ENCODE measurements at places on chromosomes 13 and 19.

- no peak for DNase-seq
Measured at GRCh38 chr13:113149711-113150549, 8.5 kb upstream of the PROZ start.

DNA sequence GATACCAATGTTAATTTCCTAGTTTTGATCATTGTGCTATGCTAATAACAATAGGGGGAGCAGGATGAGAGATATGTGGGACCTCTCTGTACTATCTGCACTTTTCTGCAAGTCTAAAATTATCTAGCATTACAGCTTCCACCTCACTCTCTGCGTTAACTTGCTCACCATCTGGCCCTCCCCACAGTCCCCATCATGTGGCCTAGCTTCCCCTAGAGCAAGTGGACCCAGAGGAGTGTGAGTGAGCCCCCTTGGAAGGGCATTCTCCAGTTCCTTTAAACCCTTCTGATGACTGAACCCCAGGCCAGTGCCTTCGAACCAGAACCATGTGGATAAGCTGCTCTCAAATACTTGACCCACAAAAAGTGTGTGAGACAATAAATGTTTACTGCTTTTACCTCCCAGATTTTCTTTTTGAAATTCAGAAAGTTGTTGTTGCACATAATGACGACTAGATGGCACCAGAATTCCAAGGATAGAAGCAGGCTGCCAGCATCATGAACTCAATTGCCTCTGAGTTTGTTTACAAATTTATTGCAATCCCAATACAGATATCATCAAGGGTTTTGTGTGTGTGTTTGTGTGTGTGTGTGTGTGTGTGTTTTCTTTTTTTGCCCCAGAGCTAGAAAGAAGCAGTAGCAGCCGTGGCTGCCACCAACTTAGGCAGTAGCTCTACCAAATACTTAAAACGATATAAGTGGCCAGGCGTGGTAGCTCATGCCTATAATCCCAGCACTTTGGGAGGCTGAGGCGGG lies 49.0 kb upstream of the ZNF780A start:
- peak; percentile 33 for DNase-seq

DNA sequence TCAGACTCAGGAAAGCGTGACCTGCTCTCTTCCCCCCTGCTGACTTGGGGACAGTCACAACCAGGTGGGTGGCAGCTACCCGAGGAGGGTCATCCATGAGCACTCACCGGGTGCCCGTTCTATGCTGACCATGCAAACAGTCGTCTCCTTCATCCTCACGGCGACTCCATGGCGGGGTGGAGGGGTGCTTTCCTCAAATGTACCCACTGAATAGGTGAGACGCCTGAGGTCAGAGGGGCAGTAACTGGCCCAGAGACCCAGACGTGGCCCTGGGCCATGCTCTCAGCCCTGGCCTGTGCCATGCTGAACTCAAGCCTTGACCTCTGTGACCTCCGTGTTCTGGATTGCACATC lies 59.2 kb upstream of the TPM4 start:
- DNase-seq, result no peak

DNA sequence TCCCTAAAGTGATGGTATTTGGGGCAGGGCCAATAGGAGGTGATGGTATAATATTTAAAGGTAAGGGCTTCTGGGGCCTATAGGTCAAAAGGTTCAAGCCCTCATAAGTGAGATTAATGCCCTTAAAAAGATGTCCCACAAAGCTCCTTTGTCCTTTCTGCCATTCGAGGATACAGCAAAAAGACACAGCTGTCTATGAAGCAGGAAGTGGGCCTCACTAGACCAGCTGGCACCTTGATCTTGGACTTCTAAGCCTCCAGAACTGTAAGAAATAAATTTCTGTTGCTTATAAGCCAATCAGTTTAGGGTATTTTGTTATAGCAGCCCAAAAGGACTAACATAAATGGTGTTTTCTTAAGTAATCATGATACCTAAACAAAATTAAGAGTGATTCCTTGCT lies 27.2 kb upstream of the POU4F1 start:
- no peak for DNase-seq

DNA sequence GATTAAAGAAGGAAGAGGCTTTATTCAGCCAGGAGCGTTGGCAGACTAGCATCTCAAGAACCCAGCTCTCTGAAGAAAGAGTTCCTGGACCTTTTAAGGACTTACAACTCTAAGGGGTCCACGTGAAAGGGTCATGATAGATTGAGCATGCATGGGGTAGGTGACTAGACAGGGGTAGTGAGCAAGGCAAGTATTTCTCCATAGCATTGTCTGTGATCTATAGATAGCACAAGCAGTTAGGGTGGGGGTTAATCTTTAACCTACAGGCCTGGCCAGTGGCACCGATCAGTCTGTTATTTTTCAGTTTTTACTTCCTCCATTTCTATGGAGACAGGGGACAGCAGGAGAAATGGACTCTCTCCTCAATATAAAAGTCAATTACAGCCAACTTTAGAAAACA lies 983.7 kb downstream of the SLITRK1 start:
- DNase-seq, result no peak

- no peak for DNase-seq
Measured at GRCh38 chr19:10421240-10422045, 1.1 kb downstream of the PDE4A start.

DNA sequence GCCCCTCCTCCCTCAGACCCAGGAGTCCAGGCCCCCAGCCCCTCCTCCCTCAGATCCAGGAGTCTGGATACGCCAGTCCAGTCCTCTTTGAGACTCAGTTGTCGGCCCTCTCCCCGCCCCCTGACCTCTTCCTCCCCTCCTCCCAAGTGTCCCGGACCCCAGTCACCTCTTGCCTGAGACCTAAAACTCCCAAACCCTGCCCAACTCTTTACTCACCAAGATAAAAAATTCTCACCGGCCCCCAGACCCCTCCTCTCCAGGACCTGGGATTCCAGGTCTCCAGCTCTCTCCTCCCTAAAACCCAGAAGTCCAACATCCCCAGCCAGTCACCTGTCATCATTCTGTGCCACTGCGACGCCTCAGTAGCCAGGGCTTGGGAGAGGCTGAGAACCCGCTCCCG lies 1.4 kb upstream of the HSD17B14 start:
- DNase-seq, result no peak

DNA sequence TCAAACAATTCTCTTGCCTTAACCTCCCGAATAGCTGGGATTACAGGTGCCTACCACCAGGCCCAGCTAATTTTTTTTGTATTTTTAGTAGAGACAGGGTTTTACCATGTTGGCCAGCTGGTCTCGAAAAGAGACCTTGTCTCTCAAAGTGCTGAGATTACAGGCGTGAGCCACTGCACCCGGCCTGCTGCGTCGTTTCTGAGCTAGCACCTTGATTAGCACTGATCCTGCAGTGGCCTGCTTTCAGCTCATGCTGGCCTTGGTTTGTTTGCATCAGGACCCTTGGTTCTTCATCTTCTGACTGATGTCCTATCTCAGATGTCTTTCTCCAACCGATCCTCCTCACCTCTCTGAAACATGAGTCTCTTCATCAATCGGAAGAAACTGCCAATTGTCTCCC lies 4.9 kb upstream of the TFDP1 start:
- no peak for DNase-seq

- DNase-seq, result no peak
Measured at GRCh38 chr13:44605275-44605674, 29.1 kb upstream of the TSC22D1 start.

DNA sequence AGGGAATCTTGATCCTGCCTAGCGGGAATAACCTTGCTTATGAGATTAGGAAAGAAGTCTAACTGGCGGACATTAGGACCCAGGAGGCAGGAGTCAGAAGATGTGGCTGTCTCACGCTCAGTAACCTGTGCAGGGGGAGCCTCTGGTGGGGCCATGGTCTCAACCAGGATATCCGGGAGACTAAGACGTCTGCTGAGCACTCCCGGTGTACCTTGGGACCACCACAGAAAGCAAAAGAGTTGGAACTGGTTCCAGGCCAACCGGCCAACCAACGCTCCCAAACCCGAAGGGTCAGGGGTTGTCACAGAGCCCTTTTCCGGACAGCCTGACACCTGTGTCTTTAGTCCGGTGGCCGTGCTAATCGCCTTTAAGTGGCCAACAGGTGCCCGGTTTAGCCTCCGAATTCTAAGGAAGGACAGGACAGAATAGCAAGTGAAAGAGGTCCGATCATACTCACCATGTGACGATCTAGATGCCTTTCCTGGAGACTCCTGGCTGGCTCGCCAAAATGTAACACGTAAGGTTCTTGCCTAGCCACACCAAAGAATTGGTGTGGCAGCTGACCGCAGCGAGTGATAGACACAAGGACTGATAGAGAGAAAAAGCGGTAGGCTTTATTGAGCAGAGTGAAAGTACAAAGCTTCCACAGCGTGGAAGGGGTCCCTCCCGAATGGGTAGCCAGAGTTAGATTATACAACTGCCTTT lies 103.9 kb upstream of the DIAPH3 start:
- no peak for DNase-seq

DNA sequence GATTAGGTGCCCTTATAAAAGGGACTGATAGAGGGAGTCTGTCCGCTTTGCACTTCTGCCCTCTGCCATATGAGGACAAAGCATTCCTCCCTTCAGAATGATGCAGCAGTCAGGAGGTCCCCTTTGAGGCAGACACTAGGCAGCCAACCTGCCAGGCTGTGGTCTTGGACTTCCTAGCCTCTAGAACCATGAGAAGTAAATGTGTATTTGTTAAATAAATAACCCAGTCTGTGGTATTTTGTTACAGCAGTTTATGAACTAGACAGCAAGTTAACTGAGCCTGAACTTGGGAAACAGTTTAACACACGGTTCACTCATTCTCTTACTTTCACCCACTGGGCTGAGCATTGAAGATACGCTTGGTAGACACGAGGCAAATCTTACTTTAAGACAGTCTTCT lies 313.2 kb downstream of the UQCRFS1 start:
- no peak for DNase-seq

DNA sequence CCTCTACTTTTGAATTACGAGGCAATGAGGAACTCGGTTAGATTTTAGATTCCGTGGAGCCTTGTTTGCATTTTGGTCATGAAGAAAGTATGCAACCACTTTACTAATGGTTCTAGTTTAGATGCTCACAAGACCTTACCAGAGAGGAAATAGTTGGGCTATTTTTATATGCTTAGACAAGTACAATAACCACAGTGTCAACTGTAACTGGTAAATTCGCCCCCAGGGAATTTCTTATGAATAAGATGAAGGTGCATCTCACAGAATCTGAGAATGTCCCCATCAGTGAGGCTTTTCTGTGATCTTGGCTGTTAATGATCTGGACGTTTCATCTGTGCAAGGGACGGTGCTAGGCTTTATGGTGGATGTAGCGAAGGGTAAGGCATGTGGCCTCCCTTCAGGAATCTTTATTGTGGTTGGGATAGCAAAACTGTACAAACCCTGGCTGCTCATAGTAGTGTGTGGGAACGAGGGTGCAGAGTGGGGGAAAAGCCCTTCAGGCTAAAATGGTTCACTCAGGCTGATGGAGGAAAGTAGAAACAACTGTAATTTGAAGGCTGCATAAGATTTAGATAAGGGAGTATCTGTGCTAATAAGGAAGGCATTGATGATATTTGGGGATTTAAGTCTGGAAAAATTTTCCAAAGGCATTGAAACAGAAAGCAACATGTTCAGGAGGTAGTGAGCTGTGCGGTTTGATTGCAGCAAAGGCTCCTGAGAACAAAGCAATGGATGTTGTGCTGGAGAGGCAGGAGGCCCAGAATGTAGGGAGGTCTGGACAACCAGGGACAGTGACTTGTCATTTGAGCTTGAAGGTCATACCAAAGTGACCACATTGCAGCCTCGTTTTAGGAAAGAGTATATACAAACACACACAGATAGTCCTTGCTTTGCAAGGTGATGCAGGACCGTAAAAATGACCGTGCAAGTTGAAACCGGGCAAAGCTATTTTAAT lies 28.4 kb downstream of the UBAC2 start:
- DNase-seq, result no peak

DNA sequence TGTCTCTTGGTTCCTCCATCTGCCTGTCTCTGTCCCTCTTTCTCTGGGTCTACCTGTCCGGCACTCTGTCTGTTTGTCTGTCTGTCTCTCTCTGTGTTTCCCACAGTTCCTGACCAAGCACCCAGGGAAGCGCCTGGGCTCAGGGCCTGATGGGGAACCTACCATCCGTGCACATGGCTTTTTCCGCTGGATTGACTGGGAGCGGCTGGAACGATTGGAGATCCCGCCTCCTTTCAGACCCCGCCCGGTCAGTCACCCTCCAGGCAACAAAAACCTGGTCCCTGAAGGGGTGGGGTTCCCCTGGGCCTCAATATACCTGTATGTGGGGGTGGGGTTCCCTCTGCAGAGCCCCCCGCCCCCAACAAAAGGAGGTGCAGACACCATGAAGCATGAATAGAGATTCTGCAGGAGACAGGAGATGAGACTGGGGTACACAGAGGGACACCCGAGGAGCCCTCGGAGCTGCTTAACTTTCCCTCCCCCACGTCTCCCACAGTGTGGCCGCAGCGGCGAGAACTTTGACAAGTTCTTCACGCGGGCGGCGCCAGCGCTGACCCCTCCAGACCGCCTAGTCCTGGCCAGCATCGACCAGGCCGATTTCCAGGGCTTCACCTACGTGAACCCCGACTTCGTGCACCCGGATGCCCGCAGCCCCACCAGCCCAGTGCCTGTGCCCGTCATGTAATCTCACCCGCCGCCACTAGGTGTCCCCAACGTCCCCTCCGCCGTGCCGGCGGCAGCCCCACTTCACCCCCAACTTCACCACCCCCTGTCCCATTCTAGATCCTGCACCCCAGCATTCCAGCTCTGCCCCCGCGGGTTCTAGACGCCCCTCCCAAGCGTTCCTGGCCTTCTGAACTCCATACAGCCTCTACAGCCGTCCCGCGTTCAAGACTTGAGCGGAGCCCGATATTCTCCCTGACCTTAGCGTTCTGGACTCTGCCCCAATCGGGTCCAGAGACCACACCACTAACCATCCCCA lies 2.6 kb upstream of the CACNG7 start:
- no peak for DNase-seq

GRCh38 chr13:109783815-109784589 lies 2.4 kb downstream of the IRS2 start:
- no peak for DNase-seq

DNA sequence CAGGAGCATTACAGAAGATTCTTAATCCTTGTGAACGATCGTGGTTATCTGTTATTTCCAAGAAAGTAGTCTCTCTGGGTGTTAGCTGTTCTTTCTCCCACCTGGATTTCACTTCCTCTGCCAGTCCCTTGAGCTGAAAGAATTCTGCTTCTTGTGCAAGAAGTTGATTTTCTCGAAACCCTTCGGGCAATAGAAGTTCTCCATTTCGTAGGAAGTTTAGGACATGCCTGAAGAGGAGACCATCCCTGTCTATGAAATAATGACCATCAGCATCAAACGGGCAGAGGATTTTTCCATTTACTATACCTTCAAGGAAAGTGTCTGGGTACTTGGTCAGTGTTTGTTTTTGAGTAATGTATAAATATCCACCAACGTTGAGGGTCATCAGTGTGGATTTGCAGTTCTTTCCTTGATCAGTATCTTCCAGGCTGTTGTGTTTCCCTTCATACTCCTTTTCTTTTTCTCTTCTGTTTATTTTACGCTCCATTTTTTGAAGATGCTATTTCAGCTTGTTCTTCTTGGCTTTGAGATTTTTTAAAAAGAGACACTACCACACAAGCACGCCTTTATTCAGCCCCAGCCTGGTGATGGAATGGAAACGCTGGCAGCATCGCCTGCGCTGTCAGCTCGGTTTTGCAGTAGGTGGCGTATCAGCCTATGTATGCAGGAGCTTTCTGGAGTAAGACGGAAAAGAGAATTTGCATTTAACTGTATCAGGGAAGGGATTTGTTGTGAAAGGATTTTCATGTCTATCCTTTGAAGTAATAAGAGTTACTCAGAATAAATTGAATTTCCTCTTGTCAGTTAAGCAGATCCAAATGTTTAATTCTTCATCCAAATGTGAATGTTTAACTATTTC lies 6.5 kb downstream of the KCTD4 start:
- no peak for DNase-seq
